ENCODE measurements at places on chromosomes 11 and 22.

- DNase-seq = no peak
Observed at GRCh38 chr11:99246199-99246598, 225.4 kb downstream of the CNTN5 start.

DNA sequence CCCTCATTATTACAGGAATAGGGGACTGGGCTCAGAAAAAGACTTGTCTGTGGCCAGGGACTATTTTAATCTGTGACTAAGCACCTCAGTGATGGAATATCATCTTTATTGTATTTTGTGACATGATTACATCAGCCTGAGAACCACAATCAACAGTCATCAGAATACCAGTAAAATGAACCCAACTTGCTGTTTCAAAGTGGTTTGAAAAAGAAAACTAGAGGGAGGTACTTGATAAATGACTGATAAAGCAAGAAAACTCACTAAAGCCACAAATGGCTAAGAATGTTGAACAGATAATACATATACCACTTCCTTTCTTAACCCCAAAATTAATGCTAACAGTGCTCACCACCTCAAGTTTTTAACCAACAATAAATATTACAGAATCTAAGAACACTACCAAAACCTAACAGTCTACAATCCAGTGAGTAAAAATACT is 155.7 kb downstream of the ATG16L2 start:
- DNase-seq = no peak

GRCh38 chr11:69102732-69103615 is 52.8 kb upstream of the SMIM38 start:
- no peak for DNase-seq

GRCh38 chr11:115522302-115522701 is 18.1 kb upstream of the CADM1 start:
- no peak for DNase-seq

DNA sequence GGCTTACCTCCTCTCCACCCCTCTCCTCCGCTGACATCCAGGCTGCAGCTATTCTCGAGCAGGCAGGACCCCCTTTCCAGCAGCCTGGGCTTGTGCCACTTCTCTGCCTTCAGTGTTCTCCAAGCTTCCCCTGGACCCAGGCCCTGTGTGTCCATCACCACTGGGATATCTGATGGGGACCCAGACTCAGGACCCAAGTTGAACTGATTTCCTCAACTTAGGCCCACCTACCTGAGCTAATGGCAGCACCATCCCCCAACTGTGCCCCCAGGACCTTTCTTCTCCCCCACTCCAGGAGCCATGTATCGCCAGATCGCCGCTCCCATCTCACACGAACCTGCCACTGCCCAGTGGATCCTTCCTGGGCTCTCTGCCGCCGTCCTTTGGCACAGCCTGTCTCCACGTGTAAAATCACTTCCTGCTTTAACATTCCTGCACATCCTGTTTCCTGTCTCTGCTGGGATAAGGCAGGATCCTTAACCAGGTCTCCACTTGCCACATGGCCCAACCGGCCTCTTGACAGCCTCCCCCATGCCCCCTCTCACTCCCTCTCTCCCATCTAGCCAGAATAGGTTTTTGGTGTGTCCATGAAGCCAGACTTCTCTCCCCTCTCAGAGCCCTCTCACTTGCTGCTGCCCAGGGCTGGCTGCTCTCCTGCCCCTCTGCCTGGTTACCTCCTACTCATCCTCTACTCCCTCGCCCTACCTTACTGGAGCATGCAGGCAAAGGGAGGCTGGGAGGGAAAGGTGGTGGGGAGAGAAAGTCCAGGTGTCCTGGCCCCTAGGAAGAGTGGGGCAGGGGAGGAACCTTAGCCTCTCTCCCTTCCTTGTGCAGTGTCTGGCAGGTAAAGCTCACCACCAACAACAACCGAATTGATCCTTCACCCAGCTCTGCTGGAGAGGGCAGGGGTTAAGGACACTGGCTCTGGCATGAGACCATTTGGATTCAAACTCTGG is 9.4 kb downstream of the SPATA19 start:
- DNase-seq = no peak

- no peak for DNase-seq
Observed at GRCh38 chr11:60987577-60988277, 16.2 kb downstream of the CD6 start.

GRCh38 chr11:69691463-69691862 is 12.4 kb downstream of the FGF19 start:
- DNase-seq = no peak

- no peak for DNase-seq
Observed at GRCh38 chr11:102813484-102813883, 15.5 kb upstream of the MMP1 start.

GRCh38 chr11:122634501-122634900 is 21.0 kb upstream of the UBASH3B start:
- DNase-seq = peak; percentile 28

- no peak for DNase-seq
Observed at GRCh38 chr22:37121887-37122591, 12.5 kb upstream of the TMPRSS6 start.

GRCh38 chr22:38355275-38355674 is 38.0 kb upstream of the CSNK1E start:
- no peak for DNase-seq

DNA sequence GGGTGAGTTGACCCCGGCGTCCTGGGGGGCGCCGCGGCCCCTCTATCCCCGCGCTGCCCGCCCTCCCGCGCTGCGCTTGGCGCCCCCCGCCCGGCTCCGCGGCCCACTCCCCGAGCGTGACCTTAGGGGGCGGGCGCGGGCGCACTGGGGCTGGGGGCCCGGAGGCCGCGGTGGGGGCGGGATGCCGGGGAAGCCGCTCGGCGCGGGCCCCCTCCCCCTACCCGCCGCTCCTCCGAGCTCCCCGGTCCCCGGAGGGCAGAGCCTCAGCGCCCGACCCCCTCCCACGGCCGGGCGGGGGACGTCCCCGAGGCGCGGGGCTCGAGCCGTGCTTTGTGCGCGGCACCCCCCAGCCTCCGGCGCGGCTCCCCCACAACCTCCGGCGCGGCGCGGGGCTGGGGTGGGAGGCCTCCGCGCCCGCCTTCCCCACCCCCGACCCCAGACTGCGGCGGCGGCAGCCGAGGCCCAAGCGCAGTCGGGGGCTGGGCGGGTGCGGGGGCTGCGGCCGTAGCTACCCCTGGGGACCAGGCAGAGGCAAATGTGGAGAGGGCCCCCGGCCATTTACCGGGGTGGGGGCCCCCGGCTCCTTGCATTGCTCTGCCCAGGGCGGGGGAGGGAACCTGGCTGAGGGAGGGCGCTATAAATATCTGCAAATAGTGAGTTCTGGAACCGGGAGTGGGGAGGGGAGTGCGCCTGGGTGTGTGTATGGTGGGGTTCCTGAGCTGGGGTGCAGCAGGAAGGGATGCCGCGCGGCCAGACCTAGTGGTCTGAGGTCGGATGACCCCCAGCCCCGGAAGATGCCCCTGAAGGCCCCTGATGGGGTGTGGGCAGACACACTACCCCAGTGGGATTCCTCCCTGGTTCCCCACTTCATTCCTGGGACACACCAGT is 988 bp downstream of the MGAT3 start:
- peak; percentile 83 for DNase-seq

GRCh38 chr11:106070606-106071005 is 6.5 kb downstream of the KBTBD3 start:
- DNase-seq = no peak

GRCh38 chr11:68010090-68011041 is at the start of gene ALDH3B1:
ALDH3B1 (plus strand) TSS chr11:68010327; CDS start chr11:68015298, 4,971 bp downstream.
- peak; percentile 41 for DNase-seq

GRCh38 chr11:35617687-35618496 is at the start of gene FJX1:
FJX1 (plus strand) TSS chr11:35618460; CDS start chr11:35618637, 177 bp downstream.
- peak; percentile 76 for DNase-seq

DNA sequence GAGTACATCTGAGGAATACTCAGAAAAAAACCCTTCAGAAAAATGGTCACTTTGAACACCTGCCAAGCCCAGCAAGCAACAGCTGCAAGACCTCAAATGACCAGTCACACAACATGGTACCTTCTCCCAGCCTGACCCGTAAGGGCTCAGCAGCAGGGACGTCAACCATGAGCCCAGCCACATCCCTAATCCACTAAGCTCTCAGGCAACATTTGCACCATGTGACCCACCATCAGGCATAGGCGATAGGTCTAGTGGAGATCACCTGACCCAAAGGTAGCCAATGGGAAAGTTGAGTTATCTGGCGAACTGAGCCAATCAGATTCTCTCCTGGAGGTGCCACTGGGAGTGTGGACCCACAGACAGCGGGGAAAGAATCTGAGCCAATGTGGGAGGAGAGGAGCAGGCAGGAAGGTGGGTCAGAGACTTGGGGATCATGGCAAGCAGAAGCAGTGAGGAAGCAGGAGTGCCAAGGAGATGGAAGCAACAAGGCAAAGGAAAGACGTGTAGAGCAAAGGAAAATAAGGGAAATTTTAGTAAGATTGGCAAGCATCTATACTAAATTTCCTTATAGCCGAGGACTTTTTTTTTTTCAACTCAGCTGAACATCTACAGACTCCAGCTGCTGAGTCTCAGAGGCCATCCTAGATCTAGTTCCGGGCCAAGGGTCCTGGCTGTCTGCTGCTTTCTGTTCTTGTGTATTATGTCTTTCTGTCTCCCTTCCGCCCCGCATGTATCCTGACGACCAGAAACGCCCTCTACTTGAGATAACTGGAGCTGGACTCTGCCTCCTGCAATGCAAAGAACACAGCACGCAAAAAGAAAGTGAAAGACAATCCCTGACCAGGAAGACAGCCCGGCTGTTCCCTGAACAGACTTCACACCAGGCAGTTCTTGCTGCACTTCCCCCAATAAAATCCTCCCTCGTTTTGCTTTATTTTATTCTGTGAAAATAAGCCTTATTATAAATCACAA is 11.0 kb upstream of the PLAAT2 start:
- no peak for DNase-seq

DNA sequence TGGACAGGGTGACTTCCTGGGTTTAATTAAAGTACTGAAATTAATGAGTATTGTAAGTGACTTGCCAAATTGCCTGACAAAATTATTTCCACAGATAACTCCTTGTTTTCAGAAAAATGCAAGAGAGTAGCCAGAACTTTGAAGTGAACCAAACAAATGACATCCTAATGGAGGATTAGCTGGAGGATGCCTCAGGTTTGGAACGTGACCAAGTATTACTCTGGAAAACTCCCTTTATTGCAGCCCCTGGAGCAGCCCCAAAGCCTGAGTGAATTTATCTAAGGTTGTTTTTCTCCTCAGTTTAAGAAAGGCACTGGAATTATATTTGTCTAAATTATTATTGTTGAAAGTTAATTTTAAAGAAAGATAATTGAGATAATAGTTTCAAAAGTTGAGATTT is 343.6 kb upstream of the MTNR1B start:
- no peak for DNase-seq

DNA sequence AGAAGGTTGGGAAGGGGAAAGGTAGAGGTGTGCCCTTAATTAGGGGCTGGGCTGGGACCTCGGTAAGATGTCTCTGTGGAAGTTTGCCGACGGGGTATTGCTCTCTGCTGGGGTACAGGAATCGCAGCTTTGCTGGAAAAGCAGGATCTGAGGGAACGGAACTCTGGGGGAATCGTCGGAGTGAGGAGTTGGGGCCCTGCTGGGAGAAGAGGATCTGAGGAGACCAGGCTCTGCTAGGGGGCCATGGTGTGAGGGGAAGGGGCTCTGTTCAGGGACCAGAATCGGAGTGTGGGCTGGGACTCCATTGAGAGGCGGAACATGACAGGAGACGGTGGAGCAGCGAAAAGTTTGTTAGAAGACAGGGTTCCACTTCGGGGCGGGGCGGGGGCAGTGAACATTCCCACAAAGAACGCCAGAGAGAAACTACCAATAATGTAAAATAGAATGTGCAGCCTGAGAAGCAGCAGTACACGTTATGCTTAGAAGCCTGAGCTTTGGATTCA is 456 bp downstream of the AAMDC start:
- DNase-seq = peak; percentile 2

- DNase-seq = peak; percentile 84
Observed at GRCh38 chr11:8671651-8672062, 10.8 kb downstream of the TRIM66 start.

- no peak for DNase-seq
Observed at GRCh38 chr11:119684361-119685110, 44.5 kb downstream of the NECTIN1 start.

DNA sequence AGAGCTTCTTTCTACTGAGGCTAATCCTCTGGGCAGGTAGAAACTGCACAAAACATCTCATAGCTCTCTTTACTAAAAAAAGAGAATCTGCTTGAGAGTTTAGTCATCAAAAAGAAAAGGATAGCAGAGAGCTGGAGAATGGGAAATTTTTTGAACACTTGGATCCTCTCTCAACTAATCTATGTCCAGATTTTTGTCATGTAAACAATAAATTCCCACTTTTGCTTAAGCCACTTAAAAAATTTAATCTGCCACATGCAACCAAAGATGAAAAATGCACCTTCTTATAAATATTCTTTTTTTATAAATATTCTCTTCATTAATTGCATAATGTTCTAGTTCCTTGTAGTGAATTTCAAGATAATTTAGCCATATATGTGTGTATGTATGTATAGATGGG is 10.5 kb downstream of the OR5D16 start:
- DNase-seq = no peak

DNA sequence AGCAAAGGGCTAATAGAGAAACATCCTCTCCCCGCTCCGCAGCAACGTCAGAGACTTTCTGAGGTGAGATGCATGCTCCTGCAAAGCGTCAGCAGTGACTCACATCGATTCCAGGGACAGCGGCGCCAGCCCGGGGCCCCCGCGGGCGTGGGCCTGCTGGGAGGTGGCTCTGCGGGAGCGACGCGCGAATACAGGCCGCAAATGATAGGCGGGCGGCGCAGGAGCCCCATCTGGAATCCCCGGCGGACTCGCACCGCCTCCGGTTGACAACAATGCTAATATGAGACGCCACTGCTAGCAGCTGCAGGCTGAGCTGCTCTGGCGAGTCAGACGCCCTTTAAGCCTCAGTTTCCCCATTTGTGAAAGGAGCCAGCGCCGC is 557 bp downstream of the RANGAP1 start:
- no peak for DNase-seq

DNA sequence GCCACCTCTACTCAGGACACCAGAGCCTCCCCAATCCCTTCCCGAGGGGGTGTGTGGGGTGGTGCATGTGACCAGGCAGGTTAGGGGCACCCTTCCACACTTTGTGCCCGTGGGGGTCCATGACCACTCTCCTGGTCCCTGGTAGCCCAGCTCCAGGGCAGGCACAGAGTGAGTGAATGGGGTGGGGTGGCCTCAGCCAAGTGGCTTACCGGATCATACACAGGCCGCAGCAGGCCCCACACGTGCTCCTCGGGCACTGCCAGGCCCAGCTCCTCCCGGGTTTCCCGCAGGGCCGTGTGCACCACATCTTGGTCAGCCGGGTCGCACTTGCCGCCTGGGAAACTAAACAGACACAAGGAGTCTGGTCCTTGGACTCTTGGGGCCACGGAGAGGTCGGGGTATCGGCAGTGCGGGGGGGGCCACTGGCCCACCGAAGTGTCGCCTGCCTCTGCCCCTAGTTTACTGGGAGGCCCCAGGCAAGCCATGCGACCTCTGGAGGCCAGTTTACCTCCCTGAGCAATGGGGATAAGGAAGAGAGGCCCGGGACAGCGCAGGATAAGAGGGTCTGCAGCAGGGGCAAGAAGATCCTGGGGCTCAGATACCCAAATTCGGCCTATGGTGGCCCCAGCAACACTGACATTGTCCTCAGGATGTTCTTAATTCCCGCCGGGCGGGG is 889 bp downstream of the NUDT8 start:
- no peak for DNase-seq

GRCh38 chr11:102927624-102927990 is 27.9 kb downstream of the MMP13 start:
- DNase-seq = no peak

- DNase-seq = peak; percentile 6
Observed at GRCh38 chr11:129375751-129376657, at the start of gene BARX2. BARX2 (plus strand) TSS chr11:129375848; CDS start chr11:129376036, 188 bp downstream.

Data from cerebellum (tissue), 4 donors.